ENCODE measurements at places on chromosomes 13 and 19.

DNA sequence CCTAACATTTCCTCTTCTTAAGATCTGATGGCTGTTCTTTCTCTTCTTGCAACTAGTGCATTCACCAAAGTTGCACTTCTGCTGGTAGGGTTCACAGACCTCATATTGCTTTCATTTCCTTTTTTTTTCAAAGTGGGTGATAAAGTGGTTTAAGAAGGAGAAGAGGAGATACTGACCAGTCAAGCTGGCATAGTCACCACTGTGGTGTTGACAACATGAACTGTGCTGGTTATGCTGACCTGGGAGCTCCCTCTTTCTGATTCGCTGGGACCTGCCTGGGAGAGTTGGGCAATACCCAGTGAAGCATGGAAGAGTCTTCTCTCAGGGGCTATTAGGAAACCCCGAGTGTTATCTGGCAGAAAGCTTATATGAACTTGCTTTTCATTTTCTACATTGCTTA, 222.9 kb downstream of the SLITRK5 start:
- no peak for DNase-seq

DNA sequence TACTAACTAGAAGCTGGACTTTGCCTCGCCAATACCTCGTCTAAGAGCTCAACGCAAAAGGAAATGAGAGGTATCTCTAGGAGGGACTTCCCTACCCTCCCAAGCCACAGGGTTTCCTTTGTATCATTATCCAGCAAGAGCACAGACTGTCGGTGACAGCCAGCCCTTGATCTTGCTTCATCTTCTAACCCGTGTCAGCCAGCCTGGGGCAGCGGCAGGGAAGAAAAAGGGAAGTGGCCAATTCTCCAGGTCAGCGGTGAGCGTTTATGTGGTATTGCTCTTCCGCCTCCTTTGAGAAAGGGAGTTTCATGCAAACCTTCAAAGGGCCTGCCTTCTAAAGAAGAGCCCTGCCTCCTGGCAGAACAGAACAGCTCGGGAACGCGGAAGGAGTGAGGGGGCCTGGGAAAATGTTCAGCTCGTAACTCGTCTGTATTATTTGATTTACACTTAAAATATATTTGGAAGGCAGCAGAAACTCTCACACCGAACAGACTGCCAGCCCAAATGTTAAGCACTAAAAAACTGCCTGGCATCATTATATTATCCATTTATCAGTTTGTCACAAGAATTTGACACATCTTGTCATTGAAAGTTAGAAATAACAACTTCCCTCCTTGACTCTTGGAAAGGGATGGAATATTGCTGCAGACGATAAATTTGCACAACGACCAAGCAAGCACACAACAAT, 41.8 kb downstream of the EFNB2 start:
- no peak for DNase-seq

- no peak for DNase-seq
Measured at GRCh38 chr19:9839415-9839814, 4.3 kb downstream of the PIN1 start.

GRCh38 chr19:3823350-3823713, 37.2 kb upstream of the MATK start:
- no peak for DNase-seq

DNA sequence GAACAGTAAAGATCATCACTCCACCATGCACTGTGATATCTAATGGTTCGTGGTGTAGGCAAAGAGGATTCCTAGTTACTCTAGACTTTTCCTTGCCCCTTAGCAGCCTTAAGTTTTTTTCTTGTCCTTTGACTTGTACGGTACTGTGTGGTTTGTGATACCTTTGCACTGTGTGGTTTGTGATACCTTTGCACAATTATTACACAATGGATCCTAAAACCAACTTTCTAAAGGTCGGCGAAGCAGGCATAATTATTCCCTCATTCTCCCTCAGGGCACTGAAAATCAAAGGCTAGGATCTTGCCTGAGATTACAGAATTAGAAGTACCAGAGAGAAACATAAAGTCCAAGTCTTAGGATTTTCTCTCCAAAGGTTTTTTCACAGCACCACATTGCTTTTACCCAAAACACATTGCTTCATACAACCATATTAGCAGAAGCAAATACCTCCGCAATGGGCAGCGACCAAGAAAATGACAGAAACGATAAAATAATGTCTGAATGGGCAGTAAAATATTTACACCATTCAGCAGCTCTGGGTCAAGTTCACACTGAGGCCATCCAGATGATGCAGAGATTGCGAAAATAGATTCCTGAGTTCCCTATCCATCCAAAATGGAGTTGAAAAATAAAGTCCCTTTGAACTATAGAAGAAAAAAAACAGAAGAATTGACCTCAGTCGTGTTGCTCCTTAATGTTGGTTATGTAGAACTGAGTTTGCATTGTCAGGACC, 106.4 kb downstream of the FGF14 start:
- no peak for DNase-seq

DNA sequence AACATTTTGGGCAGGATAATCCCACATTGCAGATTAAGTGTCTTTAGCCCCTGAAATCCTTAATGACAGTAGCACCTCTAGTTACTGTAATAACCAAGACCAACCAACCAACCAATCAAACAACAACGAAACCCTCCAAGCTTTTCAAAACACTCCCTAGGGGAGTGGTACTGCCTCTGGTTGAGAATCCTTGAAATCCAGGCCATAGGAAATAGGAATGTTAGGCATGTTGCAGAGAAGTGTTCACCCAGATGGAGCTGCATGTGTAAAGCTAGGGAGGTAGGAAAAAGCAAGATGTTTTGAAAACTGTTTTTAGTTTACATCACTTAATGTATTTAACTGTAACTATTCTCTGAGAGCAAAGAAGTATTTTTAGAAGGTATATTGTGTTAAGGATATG, 4.5 kb downstream of the LACC1 start:
- no peak for DNase-seq

- DNase-seq: no peak
Measured at GRCh38 chr19:19597809-19598306, 20.6 kb downstream of the PBX4 start.

GRCh38 chr19:13951799-13952153, 533 bp upstream of the DCAF15 start:
- DNase-seq: no peak

DNA sequence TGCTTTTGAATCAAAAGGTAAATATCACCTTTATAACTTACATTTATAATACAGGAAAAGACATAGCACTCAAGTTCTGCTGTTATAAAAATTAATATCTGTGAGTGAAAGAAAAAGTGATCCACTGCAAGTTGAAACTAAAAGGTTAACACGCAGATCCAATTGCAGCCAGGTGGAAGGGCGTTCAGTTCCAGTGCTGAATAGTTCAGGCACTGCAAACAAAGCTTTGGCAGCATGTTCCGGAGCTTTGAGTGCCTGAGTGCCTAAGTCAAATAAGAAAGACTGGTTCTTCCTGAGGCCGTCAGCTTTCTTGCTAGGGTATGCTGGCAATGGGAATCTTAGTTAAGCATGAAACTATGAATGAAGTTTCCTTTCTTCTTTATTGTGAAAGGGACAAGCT, 200.3 kb downstream of the LMO7 start:
- DNase-seq: no peak

GRCh38 chr13:84985860-84986259, 813.4 kb downstream of the SLITRK6 start:
- DNase-seq: no peak

- no peak for DNase-seq
Measured at GRCh38 chr13:48508011-48508410, 24.9 kb downstream of the RCBTB2 start.

GRCh38 chr13:104750377-104750776, 1684.2 kb upstream of the SLC10A2 start:
- no peak for DNase-seq

DNA sequence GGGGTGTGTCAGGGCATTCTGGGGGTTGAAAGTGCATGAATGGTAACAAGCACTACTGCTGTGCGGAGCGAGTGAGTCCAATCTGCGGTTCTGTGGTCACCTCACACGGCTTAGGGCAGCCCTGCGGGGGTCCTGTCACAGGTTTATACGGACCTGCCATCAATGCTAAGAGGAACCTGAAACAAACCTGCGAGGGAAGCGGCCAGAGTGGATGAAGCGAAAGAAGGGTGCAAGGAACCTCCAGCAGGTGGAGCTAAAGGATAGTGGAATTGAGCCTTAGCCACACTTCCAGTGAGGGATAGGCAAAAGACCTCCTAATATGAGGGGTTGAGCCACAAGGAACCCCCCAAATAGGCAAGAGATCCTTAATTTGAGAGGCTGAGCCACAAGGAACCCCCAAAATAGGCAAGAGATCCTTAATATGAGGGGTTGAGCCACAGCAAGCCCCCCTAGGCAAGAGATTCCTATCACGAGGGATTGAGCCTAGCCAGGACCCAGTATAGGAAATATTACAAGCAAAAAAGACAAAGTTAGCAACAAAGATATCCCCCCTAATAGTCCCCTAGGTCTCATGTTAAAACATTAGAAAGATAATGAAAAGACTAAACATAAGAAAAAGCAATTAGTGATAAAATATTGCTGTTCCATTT, 6.3 kb upstream of the ZNF69 start:
- no peak for DNase-seq

DNA sequence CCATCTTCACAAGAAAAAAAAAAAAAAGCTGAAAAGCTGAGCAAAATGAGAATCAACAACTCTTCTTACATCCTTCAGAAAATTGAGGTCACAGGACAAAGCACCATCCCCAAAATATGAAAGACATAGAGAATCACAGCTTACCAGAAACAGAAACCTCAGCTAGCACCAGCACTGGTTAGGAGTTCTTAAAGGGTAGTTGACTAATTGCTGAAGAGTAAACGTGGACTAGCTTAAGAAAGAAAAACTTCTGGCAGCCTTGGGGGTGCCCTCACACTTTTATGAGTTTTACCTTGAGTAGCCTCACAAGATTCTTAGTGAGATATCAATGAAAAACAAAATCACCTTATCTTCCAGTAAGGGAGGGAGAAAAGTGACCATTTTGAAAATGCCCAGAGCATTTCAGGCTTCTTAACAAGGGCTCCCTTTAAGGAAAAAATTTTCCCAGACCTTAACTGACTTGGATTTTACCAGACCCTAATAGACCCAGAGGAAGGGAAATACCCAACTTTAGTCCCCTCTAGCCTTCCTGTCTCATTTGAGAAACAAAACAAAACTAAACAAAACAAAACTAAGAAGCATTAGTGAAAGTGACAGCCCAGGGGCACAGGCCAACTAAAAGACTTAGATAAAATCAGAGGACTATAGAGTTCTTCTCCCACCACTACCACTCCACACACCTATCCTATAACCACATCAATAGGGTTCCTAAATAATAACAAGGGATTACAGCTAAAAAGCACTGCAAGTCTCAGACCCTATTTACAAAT, 888.6 kb downstream of the DIAPH3 start:
- no peak for DNase-seq

GRCh38 chr19:51098365-51099046, 9.7 kb downstream of the CTU1 start:
- DNase-seq: no peak

GRCh38 chr19:49932041-49932451, 2.7 kb upstream of the NUP62 start:
- no peak for DNase-seq

- DNase-seq: no peak
Measured at GRCh38 chr13:105625691-105626090, 909.8 kb downstream of the EFNB2 start.

DNA sequence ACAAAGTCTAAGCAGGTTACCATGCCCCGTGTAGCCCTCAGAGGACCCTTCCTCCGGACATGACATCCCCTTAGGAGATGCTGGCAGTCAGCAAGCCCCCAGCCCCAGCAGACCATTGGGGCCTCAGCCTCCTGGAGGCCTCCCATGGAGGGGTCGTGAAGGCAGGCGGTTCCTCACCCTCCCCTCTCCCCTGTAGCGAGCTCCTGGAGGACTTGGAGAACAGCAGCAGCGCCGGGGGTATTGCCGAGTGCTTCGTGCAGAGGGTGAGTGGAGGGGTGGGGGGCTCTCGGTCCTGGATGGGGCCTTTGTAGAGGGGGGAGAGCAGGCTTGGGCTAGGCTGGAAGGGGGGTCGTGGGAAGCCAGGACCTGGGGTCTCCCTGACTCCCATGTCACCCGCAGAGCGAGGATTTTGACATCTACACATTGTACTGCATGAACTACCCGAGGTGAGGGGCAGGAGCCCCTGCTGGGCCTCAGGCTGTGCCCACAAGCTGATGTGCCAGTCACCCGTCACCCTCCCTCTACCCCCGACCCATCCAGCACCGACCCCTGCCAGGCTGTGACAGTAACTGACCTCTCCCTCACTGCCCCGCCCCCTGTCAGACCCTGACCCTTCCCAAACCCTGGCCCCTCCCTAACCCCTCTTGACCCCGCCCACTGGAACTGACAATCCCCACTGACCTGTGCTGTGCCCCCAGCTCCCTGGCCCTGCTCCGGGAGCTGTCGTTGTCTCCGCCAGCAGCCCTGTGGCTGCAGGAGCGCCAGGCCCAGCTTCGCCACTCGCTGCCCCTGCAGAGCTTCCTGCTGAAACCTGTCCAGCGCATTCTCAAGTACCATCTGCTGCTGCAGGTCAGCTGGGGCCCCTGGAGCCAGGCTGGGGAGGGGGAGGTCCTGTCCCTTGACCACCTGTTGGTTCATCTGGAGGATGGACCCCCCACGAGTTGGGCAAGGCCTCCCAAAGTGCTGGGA, 4.0 kb downstream of the PLEKHG2 start:
- no peak for DNase-seq
